ENCODE measurements at places on chromosomes 6 and 20. TPM values are rescaled to one million over a fixed set of nuclear protein-coding genes. Genes with fewer than 3 reads are reported as not detected.

GRCh38 chr6:158057213-158057987 is 75.7 kb downstream of the SYNJ2 start:
- peak; percentile 98 for DNase-seq

GRCh38 chr6:93746892-93747291 is 327.5 kb upstream of the EPHA7 start:
- no peak for DNase-seq

- DNase-seq: peak; percentile 99
Measured at GRCh38 chr6:168007592-168008338, 10.3 kb downstream of the KIF25 start.

- no peak for DNase-seq
Measured at GRCh38 chr6:170210651-170211403, 80.1 kb downstream of the DLL1 start.

DNA sequence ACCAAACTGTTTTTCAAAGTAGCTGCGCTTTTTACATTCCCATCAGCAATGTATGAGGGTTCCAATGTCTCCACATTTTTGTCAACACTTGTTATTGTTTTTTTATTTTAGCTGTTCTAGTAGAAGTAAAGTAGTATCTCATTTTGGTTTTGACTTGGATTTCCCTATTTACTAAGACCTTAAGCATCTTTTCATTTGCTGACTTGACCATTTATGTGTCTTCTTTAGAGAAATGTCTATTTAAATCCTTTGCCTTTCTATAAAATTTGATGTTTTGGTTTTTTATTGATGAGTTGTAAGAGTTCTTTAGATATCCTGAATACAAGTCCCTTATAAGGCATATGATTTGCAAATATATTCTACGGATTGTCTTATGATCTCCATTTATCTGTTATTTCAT is 110.6 kb downstream of the CD164 start:
- no peak for DNase-seq

DNA sequence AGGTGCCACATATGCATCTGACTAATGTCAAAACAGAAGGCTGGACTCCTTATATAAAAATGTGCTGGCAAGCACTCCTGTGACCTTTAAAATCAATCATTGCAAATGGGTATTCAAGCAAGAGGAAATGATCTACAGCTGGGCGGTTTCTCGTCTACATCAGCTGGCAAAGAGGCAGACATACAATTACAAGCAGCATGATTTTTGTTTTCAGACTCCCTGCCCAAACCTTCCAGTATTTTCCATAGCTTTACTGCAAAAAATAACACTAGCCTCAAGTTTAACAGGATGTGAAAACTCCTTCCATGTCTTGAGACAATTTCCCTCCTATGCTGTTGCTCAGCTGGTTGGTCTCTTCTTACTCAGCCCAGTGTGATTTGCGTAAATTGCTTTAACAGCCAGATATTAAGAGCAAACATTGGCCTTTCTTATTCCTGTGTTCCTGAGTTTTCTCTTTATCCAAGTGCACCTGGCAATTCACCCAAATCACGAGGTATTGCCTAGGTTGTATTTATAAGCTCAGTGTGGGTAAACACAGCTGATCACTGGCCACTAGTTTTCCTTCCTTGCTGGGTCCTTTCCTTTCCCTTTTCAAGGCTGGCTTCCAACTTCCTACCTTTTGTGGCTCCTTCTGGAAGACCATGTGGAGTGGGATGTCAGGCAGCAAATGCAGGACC is 130.4 kb downstream of the MOXD1 start:
- no peak for DNase-seq

GRCh38 chr6:33206864-33207551 is 1.3 kb upstream of the RING1 start:
- peak; percentile 72 for DNase-seq

DNA sequence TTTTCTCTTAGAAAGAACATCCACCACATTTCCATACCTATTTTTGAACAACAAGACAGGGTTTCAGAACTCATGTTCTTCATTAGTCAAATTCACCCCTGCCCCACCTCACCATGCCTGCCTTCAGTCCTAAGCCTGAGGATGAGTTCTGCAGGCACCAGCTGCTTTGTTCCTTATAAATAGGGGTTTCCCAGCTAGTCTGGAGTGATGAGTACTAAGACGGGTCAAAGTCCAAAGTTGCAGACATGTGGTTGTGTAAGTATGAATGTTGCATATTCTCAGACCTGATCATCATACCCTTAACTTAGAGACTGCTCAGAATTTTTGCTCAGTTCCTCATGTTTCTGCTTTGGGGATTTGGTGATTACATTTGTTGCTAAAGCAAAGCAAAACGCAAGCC is 257.7 kb upstream of the CDYL start:
- DNase-seq: peak; percentile 94

DNA sequence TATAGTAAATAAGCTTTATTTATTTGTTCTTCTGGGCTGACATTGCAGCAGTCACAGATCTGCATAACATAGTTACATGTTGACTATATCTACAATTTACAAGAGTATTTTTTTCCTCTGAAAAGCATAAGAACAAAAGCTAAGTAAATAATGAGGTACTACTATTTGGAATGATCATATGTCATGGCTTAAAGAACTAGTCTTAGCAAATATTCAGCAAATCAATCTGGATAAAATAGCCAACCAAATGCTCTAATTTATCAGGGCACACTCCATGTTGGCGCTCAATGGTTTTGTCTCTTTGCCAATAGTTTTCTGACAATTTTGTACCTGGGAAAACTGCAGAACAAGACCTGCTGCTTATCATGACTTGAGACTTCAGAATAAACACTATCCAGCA is 233.4 kb upstream of the RIN2 start:
- DNase-seq: no peak

- DNase-seq: no peak
Measured at GRCh38 chr6:24599179-24599578, 46.8 kb downstream of the KIAA0319 start.

DNA sequence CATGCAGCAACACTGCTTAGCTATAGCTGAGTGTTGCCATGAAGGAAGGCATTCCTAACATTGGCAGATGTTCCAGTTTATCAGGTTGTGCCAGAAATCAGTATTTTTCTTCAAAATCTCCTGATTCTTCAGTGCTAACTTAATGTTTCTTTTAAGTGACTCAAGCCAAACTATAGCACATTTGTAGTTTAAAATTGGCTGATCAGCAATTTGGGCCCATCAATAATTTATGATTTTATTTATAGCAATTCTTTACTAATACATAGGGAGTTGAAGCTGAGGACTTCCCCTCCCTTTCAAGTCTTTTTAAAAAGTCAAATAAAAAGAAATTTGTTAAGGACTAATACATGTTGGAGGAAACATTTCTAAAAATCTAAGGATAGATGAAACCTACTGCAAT is 383.8 kb upstream of the KHDRBS2 start:
- no peak for DNase-seq

GRCh38 chr20:19660808-19661378 is 97.2 kb upstream of the RIN2 start:
- DNase-seq: no peak

- DNase-seq: no peak
Measured at GRCh38 chr20:4189375-4189774, 174.0 kb upstream of the RNF24 start.

- no peak for DNase-seq
Measured at GRCh38 chr6:24493945-24494820, 586 bp upstream of the ALDH5A1 start.

DNA sequence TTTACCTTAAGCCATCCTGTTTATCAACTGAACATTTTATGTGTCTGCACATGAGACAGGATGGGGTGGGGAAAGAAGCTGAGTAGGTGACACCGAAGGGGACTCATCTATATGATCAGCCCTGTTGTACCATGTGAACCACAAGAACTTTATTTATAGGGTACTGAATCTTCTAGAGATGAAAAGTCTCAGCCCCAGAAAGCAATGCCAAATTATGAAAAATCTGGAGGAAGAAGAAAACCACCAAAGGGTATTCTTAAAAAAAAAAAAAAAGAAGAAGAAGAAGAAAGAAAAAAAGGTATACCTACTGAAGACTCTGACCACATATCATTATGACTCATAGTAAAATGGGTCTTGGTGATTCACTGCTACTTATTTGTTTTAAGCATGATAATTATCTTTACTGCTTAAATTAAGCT is 39.8 kb upstream of the HBS1L start:
- DNase-seq: peak; percentile 14

DNA sequence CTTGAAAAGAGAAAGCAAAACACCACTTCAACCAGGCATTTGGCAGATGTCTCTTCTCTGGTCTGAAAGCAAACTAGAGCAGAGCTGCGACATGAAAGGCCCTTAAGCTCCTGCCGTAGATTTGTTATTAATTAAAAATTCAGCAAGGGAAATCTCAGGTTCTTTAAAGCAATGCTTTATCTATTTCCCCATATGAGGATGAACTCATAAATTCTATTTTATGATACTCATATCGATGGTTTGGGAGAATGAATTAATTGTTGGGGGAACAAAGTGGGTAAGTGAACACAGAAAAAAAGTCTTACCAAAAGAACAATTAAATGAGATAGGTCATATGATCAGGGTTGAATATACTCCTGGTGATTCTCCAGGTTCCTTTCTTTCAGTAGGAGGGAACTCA is 464.7 kb upstream of the SLC35B3 start:
- no peak for DNase-seq

- no peak for DNase-seq
Measured at GRCh38 chr20:7415427-7415826, 524.8 kb downstream of the HAO1 start.

DNA sequence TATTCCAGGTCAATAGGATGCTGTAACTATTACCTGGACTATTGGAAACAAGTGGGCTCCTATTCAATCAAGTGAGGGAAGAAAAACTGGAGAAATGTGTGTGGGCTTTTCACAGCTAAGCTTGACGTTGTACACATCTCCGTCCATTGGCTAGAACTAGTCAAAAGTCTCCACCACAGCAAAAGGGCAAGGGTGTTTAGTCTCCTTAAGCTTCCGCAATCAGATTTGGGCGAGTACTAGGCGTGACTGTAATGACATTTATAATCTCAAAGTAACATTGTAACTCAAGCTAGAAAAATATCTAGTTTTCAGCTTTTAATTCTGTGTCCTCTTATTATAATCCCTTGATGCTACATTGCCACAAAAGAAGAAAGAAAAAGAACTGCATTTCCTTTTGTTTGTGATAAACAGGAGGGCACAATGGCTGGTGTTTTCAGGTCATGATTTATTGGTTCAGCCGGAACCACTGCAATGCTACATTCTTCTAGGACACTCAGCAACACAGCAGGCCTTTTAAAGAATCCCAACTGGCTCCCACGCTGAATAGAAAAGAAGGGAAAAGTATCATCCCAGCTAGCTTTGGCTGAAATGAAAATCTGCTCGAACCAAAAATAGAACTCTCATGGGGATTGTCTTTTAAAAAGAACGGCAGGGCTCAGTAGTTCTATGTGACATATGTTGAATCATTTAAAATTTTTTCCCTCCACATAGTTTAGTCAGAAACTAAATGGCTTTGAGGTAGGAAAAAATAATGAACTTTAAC is 387.7 kb downstream of the BTBD3 start:
- no peak for DNase-seq

- no peak for DNase-seq
Measured at GRCh38 chr20:49313283-49313682, 35.4 kb upstream of the ZNFX1 start.

- DNase-seq: no peak
Measured at GRCh38 chr20:48759631-48760245, 68.1 kb downstream of the PREX1 start.

GRCh38 chr20:6764619-6765018 is 2.9 kb upstream of the BMP2 start:
- no peak for DNase-seq

GRCh38 chr20:18712882-18713281 is 100.7 kb upstream of the SCP2D1 start:
- DNase-seq: no peak

- DNase-seq: no peak
Measured at GRCh38 chr20:57322476-57322875, 7.1 kb upstream of the SPO11 start.

GRCh38 chr6:4136354-4136831 is 1.0 kb upstream of the ECI2 start:
- no peak for DNase-seq

DNA sequence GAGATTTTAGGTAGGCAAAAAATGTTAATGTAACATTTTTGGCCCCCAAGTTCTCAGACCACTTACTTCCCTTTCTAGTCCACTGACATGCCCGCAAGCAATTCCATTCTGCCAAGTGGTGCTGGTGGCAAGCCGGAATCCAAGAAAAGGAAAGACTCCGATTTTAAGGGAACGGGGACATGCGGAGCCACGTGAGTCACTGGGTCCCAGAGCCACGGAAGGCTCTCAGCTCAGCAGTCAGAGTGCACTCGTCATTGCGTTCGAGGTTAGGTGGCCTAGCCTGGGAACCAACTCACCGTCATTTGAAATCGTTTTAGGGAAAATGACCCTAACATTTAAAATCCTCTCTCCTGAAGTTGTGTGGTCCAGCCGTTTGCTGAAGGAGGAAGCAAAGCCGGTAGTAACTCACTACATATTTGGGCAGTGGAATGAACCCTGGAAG is 711 bp upstream of the SIRT5 start:
- DNase-seq: peak; percentile 46

GRCh38 chr6:100948381-100949133 is 67.4 kb upstream of the ASCC3 start:
- peak; percentile 0 for DNase-seq

GRCh38 chr20:52461582-52461981 is 270.0 kb upstream of the ZFP64 start:
- no peak for DNase-seq

- no peak for DNase-seq
Measured at GRCh38 chr20:62631336-62632308, 10.7 kb upstream of the SLCO4A1 start.

DNA sequence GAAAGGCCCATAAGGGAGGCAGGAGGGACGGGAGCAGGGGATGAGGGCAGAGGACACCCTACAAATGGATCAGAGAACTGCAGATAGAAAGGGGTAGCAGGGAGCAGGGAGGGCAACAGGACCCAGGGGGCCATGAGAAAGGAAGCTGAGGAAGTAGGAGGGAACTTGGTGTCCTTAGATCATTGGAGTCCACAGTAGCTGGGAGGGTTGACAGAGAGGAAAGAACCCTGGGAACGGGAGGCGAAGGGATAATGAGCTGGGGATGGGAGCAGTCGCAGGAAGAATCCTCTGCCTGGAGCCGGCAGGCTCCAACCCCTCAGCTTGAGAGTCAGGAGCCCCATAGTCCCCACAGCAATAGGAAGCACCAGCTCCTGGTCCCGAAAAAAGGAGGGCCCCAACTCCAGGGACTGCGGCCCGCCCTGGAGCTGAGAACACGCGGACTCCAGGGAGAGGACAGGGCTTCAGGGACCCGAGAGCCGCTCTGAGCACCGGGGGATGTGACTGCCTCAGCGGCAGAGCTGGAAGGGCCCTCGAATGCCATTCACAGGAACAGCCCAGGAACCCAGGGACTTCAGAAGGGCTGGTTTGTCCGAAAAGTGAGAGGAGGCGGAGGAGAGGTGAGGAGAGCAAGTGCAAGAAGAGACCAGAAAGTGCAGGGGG is 32.7 kb downstream of the HLA-A start:
- DNase-seq: no peak

GRCh38 chr20:19975436-19975799 is 41.7 kb upstream of the NAA20 start:
- DNase-seq: peak; percentile 54

GRCh38 chr20:1669304-1669703 is 11.7 kb upstream of the SIRPG start:
- DNase-seq: no peak

FRMD1 gene
- not detected for total RNA-seq

C20orf144 gene
- total RNA-seq: under 0.01 TPM

SLC17A9 gene
- total RNA-seq: 1.4 TPM

ID1 gene
- 186 TPM for total RNA-seq

KHDC3L gene
- not detected for total RNA-seq

THBS2 gene
- 101 TPM for total RNA-seq

CD40 gene
- 0.28 TPM for total RNA-seq

MYCT1 gene
- 1.1 TPM for total RNA-seq

XKR7 gene
- not detected for total RNA-seq

HDGFL1 gene
- not detected for total RNA-seq
